ENCODE measurements at places on chromosomes 2 and 18. TPM values are rescaled to one million over a fixed set of nuclear protein-coding genes. Genes with fewer than 3 reads are reported as not detected.
A peak's percentile ranks its signal among the peaks of the same experiment; 100 is the strongest.

GRCh38 chr18:77153404-77153803, 20.8 kb upstream of the MBP start:
- no peak for DNase-seq

- DNase-seq: no peak
Observed at GRCh38 chr2:75241696-75242095, 42.4 kb upstream of the TACR1 start.

GRCh38 chr2:156657809-156658208, 221.6 kb downstream of the GPD2 start:
- no peak for DNase-seq

DNA sequence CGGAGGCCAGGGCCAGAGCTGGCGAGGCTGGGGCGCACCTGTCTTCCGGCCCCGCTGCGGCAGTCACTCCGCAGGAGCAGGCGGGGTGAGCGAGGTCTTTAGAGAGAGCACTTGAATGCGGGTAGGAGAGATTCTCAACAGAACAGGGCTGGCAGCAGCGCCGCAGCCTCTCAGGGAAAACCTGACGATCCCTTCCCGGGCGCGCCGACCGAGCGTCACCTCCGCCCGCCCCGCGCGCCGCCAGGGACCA, 526 bp downstream of the PRKRA start:
- DNase-seq: no peak

- peak; percentile 72 for DNase-seq
Observed at GRCh38 chr2:240438810-240439697, 3.6 kb downstream of the GPC1 start.

DNA sequence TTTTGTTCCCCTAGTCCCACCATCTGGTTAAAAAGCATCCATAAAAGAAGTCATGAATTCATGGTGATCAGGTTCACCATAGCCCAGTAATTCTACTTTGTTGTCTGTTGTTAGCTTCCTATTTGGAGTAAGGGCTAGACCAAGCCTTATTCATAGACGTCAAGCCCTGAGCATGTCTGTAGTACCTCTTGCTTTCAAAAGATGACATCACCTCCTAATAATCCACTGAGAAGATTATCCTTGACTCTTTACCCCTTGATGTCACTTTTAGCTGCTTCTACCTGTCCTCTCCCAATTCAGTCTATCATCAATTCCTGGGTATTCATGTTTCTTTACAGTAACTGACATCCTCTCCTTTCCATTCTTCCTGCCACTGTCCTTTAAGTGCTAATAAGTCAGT, 90.1 kb downstream of the EML6 start:
- DNase-seq: no peak

The RIF1 gene
- total RNA-seq: 31.0 TPM

- DNase-seq: peak; percentile 58
Observed at GRCh38 chr2:26448651-26449050, 29.3 kb downstream of the OTOF start.

GRCh38 chr2:210681491-210681890, 125.1 kb downstream of the CPS1 start:
- DNase-seq: no peak

- no peak for DNase-seq
Observed at GRCh38 chr2:33510586-33510968, 34.1 kb downstream of the RASGRP3 start.

The TCF7L1 gene
- 23.1 TPM for total RNA-seq

DNA sequence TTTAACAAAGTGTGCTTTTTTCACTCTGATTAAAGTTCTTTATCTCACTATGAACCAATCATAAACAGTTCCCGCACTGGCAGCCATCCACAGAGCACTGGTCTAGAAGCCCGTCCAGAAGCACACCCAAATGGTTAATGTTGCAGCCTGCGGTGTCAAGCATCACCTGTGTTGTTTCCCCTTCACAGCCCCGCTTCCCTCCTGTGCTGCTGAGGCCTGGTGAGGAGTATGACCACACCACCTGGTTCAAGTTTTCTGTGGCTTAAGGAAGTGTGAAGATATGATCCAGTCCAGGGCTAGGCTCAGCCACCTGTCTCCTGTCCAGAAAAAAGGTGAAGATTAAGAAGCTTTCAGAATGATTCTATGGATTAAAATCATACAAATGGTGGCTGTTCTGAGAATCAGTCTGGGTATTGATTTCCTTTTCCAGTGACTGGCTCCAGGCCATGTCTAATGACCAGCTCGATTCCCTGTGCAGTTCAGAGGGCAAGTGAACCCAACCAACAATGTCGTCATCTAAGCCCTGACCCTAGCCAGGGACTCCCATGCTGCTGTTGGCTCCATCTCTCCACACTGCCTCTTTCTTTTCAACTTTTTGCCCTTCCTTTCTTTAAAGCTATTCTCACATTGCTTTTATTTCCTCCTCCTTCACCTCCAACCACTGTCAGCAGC, 17.7 kb downstream of the SRSF7 start:
- no peak for DNase-seq

The ACTG2 gene
- 2,422 TPM for total RNA-seq

The GMPPA gene
- 33.9 TPM for total RNA-seq

The SLC16A14 gene
- total RNA-seq: 5.9 TPM

DNA sequence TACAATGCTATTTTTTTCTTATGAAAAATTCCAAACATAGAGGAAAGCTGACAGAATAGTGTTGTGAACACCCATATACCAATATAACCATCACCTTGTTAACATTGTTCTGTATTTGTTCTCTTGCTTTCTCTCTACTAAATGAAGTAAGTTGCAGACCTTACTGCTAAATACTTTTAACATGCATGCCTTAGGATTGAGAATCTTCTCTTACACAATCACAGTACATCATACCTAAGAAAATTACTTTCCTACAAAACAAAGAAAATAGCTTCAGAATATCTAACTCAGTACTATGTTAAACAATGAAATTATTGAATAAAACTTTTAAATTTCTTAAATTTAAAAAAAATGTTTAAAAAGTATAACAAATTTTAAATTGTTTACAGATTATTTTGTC, 136.5 kb downstream of the UBR3 start:
- DNase-seq: no peak

- DNase-seq: no peak
Observed at GRCh38 chr2:23404426-23404825, 19.4 kb downstream of the KLHL29 start.

- DNase-seq: no peak
Observed at GRCh38 chr2:50727636-50728339, 304.1 kb downstream of the NRXN1 start.

DNA sequence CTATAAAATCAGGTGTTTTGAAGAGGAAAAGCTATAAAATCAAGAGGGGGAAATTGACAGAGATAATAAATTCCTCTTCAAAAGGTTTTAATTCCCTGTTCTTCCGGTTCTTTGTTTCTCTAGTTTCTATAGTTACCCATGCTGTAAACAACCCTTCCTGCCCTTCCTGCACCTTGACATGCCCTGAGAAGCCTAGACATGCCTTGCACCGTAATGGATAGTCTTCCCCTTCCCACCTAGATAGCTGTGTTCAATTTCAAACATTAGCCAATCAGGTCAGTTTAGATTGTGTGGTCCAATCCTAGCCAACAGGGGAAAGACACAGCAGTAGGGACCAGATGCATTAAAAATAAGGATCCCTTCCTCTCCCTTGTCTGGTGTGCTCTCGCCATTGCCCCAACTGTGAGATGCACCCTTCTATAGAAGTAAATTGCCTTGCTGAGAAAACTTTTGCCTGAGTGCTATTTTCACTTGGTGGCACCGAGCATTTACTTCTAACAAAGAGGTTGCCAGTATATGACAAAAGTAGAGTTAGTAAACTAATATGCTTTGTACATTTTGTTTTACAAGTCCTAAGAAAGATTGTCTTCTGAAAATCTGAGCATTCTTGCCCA, 27.1 kb downstream of the SULT1C4 start:
- DNase-seq: no peak

DNA sequence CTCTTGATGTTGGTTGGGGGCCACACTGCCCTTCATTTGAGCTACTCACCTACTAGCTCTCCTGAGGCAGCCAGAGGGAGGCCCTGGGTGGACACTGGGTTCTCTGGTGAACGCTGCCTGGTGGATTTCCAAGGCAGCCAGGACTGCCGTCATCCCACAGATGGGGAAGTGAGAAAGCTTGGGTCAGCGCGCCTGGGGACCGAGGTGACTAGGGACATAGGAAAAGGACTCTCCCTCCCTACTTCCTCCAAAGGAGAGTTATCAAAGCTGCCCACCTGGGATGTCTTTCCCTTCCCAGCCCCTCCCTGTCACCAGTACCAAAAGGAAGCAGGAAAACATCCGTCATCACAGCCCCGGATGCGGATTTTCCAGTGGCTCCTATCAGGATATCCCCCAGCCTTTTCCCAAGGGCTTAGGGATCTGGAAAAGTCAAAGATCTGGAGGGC, 3.8 kb upstream of the SEMA4C start:
- no peak for DNase-seq

- DNase-seq: no peak
Observed at GRCh38 chr2:46985512-46985911, 69.9 kb upstream of the MCFD2 start.

GRCh38 chr2:205932861-205933260, 153.1 kb downstream of the INO80D start:
- DNase-seq: no peak

The SERPINB11 gene
- not detected for total RNA-seq

DNA sequence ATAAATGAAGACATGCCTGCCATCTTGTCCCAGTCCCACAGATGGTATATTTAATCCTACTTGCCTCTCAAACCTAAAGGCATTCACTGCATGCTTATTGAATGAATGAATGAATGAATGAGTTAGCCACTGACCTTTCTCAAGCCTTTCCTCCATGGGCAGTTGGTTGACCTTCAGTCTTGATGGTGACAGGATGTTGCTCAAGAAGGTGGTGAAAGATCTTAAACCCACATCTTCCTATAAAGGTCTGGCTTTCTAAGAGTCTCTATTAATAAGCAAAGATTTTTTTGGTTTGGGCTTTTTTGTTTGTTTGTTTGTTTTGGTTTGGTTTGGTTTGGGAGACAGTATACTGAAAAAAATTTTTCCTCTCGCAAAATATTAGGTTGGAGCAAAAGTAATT, 41.7 kb downstream of the KIAA2012 start:
- DNase-seq: no peak

The EGR4 gene
- not detected for total RNA-seq

DNA sequence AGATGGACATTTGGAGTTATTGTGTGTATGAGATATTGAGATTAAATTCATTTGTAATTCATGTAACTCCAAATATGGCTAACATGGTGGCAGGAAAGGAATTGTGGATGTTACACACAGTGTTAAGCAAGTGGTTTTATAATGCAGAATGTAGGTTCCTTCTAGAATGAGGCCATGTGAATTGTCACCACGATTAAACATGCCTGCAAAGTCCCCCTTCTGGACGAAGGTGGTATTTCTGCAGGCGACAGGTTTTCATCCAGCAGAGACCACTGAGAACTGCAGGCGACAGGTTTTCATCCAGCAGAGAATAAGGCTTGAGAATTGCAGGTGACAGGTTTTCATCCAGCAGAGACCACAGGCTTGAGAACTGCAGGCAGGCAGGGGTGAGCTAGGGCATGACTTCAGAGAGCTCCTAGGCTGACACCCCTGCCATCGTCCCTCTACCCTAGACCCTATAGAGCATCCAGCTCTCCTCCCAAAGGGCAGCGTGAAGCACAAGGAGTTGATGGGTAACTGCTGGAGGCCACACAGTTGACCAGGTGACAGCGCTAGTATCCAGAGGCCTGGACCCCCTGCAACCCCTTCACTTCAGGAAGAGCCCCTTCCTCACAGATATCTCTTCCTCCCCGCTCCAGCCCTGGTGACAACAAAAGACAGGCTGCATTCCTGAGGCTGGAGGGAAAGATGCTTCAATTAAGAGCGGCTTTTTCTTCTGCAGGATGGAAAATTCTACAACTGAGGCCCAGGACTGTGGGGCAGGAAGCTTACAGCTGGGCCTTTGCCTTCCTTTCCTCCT, 175.8 kb downstream of the LOXHD1 start:
- peak; percentile 56 for DNase-seq

DNA sequence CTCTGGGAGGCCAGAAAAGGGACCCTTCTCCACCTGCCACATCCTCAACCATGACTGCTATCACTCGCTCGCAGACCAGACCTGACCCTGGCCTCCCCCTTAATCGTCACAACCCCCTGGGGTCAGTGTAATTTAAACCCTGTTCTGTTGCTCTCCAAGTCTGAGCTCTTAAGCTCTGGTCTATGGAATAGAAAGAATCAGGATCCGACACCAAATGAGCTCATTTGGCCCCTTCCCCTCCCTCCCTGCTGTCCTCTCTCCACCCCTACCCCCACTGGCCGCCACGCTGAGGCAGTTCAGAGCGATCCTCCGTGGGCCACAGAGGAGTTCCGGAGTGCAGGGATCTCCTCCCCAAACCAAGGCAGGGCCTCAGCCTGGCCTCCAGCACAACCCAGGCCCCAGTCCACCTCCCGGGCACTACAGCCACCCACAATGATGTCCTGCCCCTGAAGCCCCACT, 5.3 kb downstream of the DNMT3A start:
- DNase-seq: no peak

DNA sequence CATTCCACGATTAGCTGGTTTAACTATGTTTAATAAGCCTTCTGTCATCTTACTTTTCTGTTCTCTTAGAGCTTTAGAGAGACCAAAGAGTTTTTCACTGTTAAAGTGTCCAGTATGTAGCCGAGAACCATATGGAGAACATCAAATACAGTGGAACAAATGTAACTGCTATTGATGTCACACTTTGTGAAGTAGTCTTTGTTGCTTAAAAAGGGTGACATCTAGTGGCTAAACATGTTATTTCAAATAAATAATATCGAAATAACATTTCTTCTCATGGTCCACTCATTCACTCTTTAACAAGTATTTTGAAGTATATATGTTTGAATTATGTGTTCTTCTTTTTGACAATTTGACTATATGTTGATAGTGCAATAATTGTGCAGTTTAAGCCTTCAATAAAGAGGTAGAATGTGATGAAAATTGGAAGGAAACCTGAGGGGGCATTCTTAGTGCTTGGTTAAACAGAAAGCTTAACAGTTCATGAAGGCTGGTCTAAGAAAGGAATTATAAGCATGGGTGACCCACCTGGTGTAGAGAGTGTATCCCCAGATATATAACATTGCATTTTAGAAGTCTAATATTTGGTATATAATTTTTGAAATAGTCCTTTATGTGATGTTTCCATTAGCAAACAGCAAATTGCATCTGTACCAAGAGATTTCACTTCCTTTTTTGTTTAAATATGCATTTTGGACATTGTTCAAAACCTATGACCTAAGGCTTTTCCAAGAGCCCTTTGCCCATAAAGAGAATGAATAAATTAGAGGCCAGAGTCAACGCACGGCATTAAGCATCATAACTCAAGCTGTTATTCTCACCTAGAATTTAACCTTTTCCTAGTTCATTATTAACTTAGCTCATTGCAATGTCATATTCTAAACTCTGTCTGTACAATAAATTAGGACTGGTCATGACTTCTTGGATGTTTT, 112.1 kb downstream of the KYNU start:
- no peak for DNase-seq

- no peak for DNase-seq
Observed at GRCh38 chr2:73897240-73897583, 4.4 kb downstream of the ACTG2 start.

The HNRNPLL gene
- total RNA-seq: 54.6 TPM

The AQP12B gene
- total RNA-seq: 0.19 TPM

The IL1R2 gene
- 27.0 TPM for total RNA-seq

The SPDYA gene
- 0.86 TPM for total RNA-seq

GRCh38 chr18:51154431-51155063, 42.9 kb downstream of the MEX3C start:
- no peak for DNase-seq
